ENCODE measurements at places on chromosomes 16 and 17.

GRCh38 chr17:68204736-68205135 is 43.1 kb upstream of the AMZ2 start:
- DNase-seq: no peak

DNA sequence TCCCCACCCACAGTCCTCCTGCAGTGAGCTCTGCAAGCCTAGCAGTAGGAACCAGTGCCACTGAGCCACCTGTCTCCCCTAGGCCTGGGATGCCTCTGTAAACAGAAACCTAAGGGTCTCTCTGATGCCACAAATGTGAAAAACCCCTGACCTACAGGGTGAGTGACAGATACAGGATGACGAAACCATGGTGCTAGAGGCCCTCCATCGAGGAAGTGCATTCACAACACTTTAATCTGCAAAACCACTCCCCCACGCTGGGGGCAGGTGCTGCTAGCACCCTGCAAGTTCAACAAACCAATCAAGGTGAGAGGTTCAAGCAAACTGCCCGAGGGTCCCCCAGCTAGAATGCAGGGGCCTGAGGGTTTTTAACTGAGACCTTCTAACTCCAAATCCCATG is 59.5 kb downstream of the CDYL2 start:
- no peak for DNase-seq

- DNase-seq: no peak
Observed at GRCh38 chr16:77172951-77173350, 18.0 kb upstream of the MON1B start.

DNA sequence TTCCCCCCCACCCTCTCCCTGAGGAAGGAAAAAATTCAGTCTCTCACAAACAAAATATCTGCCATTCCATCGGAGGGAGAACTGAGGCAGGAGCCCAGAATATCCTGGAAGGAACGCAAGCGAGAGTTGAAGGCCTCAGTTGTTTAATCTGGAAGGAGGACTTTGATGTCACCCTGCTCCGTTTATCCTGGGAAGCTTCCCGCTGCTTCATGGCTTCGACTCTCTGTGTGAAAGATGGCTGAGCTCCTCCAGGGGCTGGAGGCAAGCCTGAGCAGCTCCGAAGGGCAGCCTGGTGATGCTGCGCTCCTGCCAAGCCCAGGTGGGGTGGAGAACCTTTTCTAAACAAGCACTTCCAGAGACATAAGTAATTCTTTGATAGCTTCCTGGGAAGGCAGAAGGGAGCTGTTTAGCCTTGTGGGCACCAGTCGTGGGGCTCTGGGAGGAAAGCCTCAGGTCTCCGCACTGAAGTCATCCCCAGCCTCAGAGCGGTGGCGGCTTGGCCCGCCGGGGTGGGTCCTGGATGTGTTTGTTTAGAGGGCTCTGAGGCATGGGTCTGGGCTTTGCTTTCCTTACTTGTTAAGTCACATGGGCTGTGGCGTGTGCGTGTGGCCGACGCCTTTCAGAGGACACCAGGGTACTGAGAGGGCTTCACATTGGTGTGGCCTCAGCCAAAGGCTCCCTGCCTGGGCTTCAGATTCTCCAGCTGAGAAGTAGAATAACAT is 7.9 kb downstream of the NKD1 start:
- DNase-seq: no peak

DNA sequence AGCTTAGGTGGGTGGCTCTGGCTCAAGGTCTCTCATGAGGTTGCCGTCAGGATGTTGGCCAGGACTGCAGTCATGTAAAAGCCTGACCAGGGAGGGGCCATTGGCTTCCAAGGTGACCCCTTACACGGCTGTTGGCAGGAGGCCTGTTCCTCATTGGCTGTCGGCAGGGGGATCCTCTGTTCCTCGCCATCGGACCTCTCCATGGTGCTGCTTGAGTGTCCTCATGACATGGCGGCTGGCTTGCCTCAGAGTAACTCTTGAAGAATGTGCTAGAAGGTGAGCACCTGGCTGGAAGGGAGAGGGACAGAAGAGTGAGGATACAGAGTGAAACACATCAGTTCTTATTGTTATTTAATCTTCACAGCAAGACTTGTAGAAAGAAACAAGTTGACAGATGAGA is 4.7 kb upstream of the RPRML start:
- DNase-seq: no peak

GRCh38 chr16:4087990-4088577 is 28.2 kb downstream of the ADCY9 start:
- no peak for DNase-seq

GRCh38 chr17:60305141-60305540 is 86.8 kb downstream of the USP32 start:
- DNase-seq: no peak

DNA sequence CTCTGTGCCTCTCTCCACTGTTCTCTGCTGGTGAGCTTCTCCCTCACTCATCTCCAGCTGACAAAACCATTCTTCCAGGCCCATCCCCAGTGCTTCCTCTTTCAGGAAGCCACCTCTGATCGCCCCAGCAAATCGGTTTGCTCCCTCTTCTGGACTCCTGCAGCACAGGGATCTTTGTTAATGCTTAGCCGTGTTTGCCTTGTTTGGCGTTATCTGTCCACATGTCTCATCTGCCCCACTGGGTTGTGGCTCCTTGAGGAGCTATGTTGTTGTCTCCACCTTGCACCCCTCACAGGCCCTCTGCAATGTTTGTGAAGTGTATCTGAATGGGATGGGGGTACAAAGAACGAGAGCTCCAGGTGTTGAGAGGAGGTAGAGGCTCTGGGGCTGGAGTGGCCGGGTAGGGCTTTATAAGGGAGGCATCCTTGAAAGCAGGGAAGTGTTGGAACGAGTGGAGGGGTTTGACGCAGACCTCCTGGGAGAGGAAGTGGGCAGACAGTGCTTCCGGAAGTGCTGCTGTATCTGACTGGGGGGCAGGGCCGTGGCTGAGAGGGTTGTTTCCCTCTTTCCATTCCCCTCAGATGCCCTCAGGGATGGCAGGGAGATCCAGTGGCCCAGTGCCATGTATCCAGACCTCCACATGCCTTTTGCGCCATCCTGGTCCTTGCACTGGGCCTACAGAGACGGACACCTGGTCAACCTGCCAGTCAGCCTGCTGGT is 27.8 kb downstream of the CASKIN2 start:
- DNase-seq: no peak

DNA sequence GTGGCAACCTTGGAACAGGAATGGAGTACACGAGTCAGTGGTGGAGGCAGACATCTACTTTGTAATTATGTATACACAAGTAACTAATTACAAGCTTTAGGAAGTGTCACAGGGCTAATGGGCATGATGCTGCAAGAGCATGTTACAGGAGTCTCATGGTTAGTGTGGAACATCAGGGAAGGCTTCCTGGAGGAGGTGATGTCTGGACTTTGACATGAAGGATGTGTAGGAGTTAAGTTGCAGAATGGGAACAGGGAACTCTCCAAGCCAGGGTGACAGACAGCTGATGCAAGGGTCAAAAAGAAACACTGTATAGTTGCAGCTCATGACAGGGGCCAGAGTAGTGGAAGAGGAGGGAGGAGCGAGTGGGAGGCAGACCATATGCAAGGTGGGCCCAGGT is 483.8 kb upstream of the EEF2KMT start:
- DNase-seq: no peak

DNA sequence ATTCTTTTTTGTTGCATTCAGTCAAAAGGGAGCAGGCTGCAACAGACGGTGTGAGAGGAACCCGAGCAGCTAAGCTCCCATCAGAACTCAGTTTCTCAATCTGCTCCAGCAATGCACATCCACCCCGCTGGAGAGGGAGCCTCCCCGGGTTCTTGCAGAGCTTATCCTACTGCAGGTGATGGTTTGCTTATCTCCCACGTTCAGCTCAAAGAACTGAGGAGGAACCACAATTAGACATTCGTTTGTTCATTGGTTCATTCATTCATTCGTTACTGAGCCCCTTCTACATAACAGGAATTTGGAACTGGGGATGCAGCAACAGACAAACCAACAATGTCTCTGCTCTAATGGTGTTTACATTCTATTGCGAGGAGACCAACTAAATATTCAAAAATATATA is 22.2 kb upstream of the ALOX15 start:
- no peak for DNase-seq

DNA sequence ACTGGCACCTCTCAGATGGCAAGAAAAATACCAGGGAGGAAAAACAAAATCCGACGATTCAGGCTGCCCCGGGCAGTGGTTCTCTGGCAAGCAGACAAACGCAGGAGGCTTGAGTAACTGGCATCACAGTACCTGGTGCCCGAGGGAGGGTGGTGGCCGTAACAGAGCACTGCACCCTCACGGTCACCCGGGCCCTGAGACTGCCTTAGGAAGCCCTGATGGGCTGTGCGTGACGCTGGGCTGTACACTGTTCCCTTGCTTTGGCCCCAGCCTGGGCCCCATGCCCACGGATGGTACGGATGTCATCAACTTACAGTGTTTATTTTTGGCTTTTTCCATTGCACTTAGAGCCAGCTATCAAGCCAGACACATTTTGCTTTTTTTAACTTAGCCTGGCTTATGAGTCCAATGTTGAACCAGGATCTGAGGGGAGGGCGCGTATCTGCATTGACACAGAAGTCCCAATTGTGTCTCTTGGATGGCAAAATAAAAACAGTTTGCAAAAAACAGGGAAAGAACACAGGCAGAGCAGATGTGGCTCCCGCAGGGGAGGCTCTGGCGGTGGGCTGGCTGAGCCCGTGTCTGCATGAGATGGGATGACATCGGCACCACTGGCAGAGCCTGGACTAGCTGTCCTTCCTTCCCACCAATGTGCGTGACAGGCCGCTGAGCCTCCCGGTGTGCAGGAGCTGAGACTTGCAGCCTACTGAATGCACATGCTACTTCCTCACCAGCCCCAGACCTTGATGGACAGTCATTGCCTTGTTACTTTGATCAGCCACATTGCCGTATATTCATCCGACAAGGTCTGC is 287.7 kb downstream of the FOXL1 start:
- DNase-seq: no peak
